Activated CD4-positive, alpha-beta T cell treated with anti-CD3 and anti-CD28 coated beads, Interleukin-2, amount 50 U/mL, for 24 hours (primary cell): ENCODE measurements at places on chromosomes 16 and 17.

- DNase-seq: no peak
Measured at GRCh38 chr17:41873559-41874292, 8.5 kb upstream of the KLHL11 start.

- DNase-seq: no peak
Measured at GRCh38 chr16:46833460-46833800, 2.5 kb upstream of the C16orf87 start.

GRCh38 chr17:37543637-37544052, 54.0 kb downstream of the DUSP14 start:
- no peak for DNase-seq

DNA sequence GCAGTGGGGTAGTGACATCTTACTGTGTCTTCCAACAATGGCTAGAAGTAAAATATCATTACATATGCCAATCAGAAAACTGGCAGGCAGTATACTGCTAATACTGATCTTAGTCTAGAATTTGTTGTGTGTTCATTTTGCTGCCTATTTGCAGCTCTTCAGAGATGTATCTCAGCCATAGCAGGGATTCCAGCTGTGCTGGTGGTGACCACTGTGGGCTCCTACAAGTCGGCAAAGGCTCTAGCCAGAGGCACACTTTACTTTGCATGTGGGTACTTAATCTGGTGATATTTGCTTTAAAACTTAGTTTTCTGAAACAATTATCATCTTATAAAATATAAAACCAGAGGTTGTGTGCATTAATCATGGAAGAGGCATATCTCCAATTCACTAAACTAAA, 70.0 kb downstream of the TMC6 start:
- DNase-seq: no peak

GRCh38 chr17:20155258-20156195, 146.4 kb downstream of the SPECC1 start:
- DNase-seq: peak; percentile 88

DNA sequence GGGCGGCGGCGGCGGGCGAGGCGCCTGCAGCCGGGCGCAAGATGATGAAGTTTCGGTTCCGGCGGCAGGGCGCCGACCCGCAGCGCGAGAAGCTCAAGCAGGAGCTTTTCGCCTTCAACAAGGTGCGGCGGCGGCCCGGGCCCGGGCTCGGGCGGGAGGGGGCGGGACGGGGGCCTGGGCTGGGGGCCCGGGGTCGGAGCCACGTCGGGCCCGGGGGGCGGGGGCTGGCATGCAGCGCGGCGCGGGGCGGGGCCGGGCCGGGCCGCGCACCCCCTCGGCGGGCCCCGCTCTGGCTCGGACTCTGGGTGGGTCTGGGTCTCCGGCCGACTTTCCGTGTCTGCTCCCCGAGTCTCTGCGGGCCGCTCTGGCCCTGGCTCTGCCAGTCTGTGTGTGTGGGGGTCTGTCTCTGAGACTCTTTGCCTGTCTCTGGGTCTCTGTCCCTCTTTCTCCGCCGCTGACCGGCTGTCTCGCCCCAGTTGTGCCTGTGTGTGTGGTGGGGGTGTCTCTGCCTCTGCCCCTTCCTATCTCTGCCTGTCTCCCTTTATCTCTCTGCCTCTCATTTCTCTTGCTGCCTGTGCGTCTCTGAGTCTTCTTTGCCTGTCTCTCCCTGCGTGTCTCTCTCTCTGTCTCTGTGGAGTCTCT, 328 bp downstream of the LLGL1 start:
- DNase-seq: no peak

GRCh38 chr17:72953621-72954020, 138.9 kb downstream of the SLC39A11 start:
- no peak for DNase-seq

GRCh38 chr16:30184096-30184890, 891 bp downstream of the CORO1A start:
- peak; percentile 51 for DNase-seq

GRCh38 chr17:74045608-74046280, 157.7 kb upstream of the RPL38 start:
- DNase-seq: no peak

- DNase-seq: peak; percentile 39
Measured at GRCh38 chr17:49361129-49361901, 735 bp downstream of the ZNF652 start.

GRCh38 chr17:31698751-31699150, 160.3 kb downstream of the COPRS start:
- no peak for DNase-seq

GRCh38 chr16:4511441-4512082, 27.0 kb downstream of the CDIP1 start:
- DNase-seq: no peak

DNA sequence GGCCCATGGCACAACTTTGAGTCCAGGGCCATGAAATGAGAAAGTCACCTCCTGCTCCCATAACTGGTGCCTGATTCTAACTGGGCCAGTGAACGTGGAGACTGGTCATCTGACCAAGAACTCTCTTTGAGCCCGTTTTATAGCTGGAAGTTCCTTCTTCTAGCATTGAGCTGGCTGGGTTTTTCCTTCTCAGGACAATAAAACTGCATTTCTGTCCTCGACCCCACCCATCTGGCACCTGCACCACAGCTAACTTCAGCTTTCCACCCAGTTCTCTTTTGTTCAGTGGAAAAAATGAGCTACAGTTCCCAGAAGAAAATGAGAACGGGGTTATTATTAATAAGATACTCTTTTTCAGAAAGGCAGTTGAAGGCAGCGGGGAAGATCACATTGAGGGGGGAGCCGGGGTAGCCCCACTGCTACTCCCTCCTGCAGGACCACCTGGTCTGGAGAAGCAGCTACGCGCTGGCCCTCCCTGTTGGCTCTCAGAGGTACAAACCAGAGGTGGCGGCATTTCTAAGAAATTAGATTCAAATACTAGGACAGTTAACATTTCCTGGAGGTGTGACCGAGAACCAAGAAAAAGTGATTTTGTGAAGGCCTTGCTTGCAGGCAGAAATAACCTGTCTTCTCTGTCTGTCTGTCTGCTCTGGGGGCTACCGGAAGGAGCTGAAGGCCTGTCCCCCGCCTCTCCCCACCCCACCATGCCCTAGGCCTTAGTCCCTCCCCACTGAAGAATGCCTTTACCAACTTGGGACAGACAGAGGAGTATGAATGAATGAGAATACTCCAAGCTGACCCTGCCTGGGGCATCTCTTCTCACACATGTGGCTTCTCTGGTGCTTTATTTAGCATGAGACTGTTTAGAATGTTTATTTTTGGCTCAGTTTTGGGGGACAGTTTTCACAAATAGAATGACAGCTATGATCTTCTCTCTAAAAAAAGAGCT, 123.9 kb downstream of the XYLT1 start:
- DNase-seq: peak; percentile 26

- no peak for DNase-seq
Measured at GRCh38 chr17:20083156-20083859, 74.1 kb downstream of the SPECC1 start.

- DNase-seq: no peak
Measured at GRCh38 chr17:75152922-75153779, 1.2 kb downstream of the JPT1 start.

GRCh38 chr16:85415196-85416090, 197.7 kb upstream of the GSE1 start:
- no peak for DNase-seq

GRCh38 chr17:67021743-67022450, 22.5 kb upstream of the CACNG1 start:
- no peak for DNase-seq

DNA sequence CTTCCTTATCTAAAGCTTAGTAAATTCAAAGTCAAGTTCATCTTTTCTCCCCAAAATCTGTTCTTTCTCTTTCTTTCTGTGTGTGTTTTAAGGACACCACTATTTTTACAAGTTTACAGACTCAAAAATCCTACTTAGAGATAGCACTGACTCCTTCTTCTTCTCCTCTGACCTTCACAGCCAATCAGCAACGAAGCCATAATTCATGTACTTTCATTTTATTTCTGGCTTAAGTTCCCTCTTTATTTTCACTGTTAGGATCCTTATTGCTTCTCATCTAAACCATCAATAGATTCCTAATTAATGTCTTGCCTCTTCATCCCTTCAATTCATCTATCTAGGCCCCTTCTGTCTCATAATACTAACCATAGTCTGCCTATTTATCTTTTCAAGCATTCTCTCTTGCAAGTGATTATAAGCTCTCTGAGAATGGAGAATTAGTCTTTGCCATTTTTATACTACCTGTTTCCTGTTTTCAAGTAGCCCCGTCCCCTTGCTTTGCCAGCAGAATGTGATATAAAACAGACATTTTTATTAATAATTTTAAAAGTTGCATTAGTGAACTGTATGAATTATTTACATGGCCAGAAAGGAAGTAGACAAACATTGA, 27.0 kb downstream of the CDC27 start:
- no peak for DNase-seq

DNA sequence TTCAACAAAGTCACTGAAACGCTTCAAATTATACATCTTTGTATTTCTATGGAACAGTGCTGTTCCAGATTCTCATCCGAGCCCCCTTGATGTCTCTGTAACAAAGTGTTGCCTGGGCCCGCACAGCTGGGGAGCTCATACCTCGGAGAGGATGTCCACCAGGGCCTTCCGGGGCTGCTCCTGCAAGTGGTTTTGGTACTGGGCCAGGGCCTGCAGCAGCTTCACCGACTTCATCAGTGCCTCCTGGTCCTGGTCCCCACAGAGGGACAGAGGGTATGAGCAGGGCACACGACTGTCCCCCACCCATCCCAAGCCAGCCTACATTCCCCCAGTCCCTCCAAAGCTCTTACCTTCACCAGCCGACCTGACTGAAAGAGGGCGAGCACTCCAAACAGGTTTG, 1.5 kb downstream of the MYBBP1A start:
- no peak for DNase-seq

DNA sequence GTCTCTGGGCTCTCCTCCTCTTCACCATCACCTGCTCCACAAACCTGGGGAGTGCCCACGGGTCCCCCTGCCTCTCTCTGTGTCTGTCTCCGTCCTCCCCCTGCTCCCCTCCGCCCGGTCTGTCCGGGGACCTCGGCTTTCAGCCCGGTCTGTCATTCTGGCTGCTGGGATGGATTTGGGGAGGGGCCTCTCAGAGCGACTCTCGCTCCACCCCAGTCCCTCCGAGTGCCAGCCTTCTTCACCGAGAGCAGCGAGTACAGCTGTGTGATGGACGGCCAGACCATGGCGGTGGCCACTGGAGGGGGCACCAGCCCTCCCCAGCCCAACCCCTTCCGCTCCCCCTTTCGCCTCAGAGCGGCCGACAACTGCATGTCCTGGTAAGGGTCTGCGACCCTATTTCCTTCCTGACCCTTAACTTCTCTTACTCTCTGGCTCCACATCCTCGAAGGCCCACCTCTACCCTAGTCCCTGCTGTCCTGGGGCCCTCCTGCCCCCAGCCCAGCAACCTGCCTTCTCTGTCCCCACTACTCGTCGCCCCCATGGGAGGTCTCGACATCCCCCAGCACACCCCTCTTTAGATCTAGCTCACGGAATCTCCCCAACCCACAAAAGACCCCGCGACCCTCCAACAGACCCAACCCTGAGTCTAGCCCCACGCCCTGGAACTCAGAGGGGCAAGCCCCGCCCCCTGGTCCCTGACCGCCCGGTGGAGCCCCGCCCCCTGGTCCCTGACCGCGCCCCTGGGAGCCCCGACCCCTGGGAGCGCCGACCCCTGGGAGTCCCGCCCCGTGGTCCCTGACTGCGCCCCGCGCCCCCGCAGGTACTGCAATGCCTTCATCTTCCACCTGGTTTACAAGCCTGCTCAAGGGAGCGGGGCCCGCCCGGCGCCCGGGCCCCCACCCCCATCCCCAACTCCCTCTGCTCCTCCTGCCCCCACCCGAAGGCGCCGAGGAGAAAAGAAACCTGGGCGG, 5.6 kb upstream of the CXCL16 start:
- no peak for DNase-seq

DNA sequence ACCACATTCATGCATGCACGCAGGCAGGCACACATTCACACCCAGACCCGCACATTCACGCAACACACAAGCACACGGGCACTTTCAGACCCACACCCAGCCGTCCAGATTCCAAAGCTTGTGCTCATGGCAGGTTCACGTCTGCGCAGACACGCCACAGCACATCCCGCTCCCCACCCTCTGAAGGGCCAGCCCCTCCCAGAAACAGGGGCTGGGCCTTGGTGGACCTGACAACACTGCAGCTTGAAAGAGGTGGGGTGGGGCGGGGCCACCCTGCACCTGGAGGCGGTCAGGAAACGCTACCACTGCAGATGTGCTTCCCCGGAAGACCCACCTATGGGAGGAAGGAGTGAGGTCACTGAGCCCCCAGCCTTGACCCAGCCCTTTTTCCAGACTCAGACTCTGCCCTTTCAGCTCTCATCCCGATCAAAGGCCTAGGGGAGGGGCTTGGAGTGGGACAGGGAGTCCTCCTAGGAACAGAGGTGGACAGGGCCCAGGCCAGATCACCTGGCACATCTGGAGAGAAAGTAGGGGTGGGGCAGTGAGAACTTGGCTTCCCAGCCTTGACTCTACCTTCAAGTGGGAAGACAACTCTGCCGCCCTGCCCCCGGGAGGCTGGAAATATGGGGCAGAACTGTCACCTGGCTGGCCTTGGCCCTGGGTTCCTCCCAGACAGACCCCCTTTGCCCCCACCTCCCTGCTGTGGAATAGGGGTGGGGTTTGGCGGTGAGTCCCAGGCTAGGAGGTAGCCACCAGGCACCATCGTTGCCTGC, 11.0 kb downstream of the P3H4 start:
- no peak for DNase-seq

- no peak for DNase-seq
Measured at GRCh38 chr17:4066210-4066609, 76.6 kb downstream of the ZZEF1 start.

DNA sequence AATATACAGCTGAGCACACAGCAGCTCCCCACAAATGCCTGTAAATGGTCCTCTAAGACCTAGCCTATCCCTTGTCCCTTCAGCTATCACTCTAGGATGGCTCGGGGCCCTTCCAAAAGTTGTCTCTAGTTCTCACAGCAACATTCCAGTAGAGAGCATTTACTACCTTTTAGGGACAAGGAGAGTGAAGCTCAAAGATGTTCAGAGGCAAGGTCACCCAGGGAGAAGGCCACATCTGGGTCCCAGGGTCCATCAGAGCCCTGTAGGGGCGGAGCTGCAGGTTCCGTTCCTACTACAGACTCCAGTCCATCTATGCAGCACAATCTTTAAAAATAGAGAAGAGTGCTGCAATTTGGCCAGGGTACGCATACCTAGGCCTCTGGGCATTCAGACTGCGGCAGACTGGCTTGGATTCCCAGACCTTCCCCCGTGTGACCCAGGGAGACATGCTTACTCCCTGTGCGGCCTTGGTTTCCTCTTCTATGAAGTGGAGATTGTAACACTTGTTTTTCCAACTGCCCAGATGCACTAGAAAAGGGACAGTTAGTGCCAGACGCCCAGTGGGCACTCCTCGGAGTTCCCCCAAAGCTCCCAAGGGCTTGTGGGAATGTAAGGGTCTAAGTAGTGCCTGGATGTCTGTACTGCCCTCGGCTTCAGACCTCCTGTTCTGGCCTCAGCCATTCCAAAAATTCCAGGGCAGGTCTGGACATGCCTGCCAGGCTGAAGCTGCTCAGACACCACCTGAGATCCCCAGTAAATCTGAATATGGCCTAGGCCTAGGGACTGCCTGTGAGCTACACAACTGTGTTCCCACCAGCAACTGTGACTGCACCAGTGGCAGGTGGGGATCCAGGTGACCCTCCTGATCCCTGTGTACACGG, 2.5 kb downstream of the SLC12A4 start:
- no peak for DNase-seq
